Kidney (tissue), 22 donors: ENCODE measurements at places on chromosomes 1 and 21. TPM values are rescaled to one million over a fixed set of nuclear protein-coding genes. Genes with fewer than 3 reads are reported as not detected.
A peak's percentile ranks its signal among the peaks of the same experiment; 100 is the strongest.

DNA sequence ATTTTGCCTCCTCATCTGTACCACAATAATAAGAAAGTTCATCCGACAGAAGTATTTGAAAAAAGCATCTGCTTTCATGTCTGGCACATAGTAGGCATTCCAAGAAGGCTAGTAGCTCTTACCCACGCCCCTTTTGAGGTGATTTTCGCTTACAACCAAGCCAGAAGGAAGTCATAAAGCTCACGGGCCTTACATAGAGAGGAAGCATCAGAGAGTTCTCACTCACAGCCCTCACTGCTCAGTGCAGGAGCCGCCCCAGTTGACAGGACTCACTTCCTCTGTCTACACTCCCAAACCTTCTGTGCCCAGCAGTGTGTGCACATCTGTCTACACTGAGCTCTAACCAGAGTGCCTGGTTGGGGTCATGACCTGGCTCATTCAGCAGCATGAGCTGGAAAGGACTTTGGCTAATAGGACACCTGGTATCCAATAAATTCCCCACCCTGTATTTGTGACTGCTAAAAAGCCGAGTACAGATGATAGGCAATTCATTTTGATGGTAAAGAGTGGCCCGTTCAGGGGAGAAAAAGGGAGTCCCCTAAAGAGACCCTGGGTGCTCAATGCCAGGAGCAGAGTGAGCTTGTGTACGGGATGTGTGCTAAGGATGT is 36.8 kb upstream of the DUSP10 start:
- no peaks in the 10 kb centered on the region for H3K27me3 ChIP-seq
- no peak overlapping the region for H3K4me3 ChIP-seq
- DNase-seq: no peak
- no peaks in the 10 kb centered on the region for H3K36me3 ChIP-seq

DNA sequence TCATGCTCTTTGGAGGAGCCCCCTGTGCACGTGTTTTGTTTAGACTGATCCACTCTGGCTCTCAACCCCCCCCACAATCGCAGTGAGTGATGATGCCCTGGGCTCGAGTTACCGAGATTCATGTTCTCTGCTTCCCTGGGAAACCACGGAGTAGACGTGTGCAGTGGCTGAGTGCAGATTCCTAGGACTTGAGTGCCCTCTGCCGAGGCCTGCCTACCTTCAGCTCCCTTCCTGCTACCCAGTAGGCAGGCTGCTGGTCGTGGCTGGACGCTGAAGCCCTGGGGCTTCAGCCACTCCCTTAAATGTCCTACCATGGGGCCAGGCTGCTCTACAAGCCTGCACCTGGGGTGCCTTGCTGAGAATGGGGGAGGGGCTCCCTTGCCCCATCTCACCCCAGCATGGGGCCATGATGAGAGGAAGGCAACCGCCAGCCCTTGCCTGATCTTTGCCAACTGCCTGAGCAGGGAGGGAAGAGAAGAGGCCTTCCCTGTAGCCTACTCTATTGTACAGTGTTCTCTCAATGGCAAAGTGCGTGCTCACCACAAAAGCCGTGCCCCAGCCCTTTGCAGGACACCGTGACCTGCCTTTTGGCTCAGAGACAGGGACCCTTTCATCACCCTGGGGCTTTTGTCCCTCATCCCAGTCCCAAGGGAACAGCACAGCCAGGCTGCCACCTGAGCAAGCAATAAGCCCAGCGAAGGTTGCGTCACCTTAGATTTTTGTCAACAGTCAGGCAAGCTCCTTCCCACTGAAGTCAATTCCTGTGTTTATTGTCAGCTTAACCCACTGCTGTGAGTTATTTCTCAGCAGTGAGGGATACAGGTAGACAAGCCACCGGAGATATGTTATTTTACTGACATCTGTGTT is 4.1 kb upstream of the GRIK3 start:
- H3K27ac ChIP-seq: no peak overlapping the region
- no peaks in the 10 kb centered on the region for H3K4me1 ChIP-seq
- H3K36me3 ChIP-seq: no peaks in the 10 kb centered on the region
- peak; percentile 89 for DNase-seq
- H3K27me3 ChIP-seq: peaks cover 21% of the 10 kb centered on the region

GRCh38 chr1:28370239-28371009 is 884 bp downstream of the PHACTR4 start:
- peaks cover 5% of the 10 kb centered on the region for H3K4me1 ChIP-seq
- no peaks in the 10 kb centered on the region for H3K27me3 ChIP-seq
- peak overlapping the region; percentile 66 for H3K4me3 ChIP-seq
- H3K36me3 ChIP-seq: no peaks in the 10 kb centered on the region
- H3K27ac ChIP-seq: peak overlapping the region; percentile 95

Gene S100A1
- total RNA-seq: 83.1 TPM

Gene SPATA17
- total RNA-seq: 5.7 TPM

Gene FMOD
- 22.3 TPM for total RNA-seq
